Urothelium cell line (cell line): ENCODE measurements at places on chromosomes 2 and 18.

DNA sequence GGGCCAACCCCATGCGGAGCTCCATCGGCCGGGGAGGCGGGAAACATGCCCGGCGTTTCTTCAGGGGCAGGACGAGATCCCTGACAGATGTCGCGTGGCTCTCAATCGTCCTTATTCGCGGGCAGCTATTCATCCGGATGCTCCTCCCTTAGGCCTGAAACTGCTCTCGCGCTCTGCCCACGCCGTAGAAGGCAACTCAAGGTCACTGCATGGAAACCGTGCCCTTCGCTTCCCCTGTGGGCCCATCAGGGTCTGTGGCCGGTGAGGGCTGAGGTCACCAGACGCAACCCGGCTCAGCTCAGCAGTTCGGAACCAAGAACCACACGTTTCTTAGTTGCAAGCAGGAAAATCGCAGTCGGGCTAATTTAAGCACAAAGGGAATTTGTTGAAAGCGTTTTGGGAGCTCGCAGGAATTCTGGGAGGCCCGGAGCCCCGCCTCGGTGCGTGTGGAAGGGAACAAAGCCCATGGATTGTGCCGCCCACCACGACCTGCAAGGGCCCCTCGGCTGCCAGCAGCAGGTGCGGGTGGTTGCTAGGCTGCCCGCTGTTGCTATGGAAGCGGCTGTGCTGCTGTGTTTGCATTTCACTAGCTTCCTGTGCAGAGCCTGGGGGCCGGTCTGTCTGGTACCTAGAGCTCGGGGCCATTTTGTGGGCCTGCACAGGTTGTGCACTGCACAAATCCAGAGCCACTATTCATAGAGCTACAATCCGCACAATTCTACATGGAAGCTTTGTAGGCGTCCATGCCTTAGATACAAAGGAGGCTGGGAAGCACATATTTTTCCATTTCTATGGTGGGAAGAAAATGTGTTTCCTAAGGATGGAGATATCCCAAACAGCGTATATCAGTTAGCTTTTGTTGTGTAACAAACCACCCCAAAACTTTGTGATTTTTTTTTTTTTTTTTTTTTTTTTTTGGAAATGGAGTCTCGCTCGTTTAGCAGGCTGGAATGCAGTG lies 6.0 kb upstream of the ALLC start:
- no peak for DNase-seq

- DNase-seq: no peak
Measured at GRCh38 chr2:30367232-30368070, 79.6 kb upstream of the LCLAT1 start.

GRCh38 chr2:63422556-63422955 lies 165.7 kb downstream of the WDPCP start:
- DNase-seq: no peak

DNA sequence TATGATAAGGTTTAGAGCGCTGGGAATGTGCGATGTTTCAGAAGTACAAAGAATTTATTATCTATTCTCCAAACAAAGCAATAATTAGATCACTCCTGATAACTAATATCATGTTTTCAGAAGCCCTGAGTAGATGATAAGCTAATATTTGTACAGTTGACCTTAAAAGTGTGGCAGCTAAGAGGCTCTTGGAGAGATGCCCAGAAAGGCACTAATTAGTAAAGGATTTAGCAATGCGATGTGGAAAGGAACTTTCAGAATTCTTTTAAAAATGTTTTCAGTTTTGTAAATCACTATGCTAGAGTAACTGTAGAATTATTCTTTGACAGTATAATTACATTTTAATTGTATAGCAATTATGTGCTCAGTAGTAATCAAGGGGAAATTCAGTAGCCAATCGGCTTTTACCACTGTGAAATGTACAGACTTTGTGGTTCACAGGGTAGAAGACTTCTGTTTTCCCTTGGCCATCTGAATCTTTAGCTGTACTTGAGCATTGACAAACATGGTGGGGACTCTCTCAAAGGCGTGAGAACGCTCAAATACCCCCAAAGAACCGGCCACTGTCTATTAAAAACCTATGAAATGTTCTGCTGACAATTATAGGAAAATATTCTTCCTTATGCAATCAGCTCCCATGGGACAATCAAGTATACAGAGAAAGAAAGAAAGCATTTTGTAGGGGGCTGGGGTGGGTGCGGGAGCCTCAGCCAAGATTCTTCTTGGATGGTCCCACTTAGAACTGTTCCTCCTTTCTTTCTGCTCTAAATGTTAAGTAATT lies 262.8 kb upstream of the AGAP1 start:
- no peak for DNase-seq

GRCh38 chr18:79738041-79738461 lies 58.4 kb downstream of the CTDP1 start:
- DNase-seq: no peak

DNA sequence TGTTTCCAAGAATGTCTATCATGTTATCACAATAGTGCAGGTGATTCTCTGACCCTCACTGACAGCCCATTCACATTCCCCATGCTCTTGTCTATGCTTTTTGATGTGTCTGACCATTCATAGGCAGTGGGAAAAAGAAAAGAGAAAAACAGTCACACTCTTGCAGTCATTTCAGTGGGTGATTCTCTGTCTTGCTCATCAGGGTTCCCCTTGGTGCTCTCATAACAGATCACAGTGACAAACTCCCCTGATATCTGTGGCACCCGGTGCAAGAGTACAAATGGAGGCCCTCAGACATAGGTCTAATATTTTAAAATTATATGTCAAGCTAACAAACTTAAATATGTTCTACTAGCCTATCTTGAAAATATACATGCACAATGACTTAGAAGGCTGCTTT lies 72.7 kb upstream of the PPP1CB start:
- DNase-seq: no peak

DNA sequence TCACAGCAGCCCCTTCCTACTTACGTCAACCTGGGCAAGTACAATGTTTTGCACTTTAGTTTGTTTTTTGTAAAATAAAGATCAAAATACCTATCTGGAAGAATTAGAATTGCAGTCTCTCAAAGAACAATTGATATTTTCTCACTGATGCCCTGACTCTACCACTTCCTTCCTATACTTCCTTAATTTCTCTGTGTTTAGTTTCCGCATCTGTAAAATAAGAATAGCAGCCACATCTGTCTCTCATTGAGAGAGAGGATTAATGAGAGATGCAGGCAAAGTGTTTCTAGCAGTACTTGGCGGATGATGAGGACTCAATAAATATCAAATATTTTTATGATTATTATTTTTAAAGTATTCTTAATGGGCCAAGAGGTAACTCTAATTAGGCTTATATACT lies 122.6 kb upstream of the PIEZO2 start:
- no peak for DNase-seq
